NCI-H526 (cell line): ENCODE measurements at places on chromosomes 7 and 10.

DNA sequence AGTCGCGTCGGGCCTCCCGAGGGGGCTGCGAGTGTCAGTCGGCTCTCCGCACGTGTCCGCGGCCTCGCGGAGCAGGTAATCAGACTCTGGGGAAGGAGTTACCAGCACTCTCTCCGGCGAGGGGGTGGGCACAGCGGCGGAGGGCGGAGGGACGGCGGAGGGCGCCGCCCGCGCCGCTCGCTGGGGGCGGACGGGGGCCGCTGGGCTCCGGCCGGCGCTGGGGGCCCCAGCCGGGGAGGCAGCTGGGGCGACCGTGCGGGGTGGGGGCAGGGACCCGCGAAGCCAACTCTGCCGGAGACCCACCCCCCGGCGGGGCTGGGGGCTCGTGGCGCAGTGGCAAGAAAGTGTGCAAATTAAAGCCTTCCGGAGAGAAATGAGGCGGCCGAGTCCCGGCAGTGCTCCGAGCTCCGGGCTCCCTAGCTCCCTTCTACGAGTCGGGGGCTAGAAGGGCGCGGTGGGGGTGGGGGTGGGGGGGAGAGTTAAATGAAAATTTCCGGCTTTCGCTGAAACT lies at the start of gene CDK6:
CDK6 (minus strand) TSS at position 85 of the 511 bp plus-strand sequence. CDS start 3,250 bp downstream, outside the sequence.
- DNase-seq: peak; percentile 77

- no peak for DNase-seq
Observed at GRCh38 chr7:184294-185264, 7.8 kb upstream of the FAM20C start.

DNA sequence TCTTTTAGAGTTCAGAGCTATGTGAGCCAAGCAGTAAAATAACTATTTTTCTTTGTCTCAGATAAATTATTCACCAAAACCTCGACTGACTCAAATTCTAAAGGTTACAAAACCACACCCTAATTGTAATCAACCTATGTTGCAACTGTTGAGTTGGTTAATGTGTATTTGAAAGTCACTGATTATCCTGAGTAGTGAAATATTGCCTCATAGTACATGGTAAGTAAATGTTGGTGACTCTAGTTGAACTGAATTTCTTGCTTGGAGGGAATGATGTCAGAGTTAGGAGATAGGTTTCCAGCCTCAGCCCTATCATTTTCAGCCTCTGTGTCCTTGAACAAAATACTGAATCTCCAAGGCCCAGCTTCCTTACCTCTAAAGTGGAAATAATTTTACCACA lies 3.0 kb upstream of the CYP2C18 start:
- no peak for DNase-seq

GRCh38 chr10:44981172-44982113 lies 2.8 kb upstream of the DEPP1 start:
- peak; percentile 36 for DNase-seq

GRCh38 chr7:70318511-70318910 lies 720.2 kb downstream of the AUTS2 start:
- no peak for DNase-seq

- DNase-seq: no peak
Observed at GRCh38 chr7:157019718-157020451, 9.4 kb upstream of the MNX1 start.

DNA sequence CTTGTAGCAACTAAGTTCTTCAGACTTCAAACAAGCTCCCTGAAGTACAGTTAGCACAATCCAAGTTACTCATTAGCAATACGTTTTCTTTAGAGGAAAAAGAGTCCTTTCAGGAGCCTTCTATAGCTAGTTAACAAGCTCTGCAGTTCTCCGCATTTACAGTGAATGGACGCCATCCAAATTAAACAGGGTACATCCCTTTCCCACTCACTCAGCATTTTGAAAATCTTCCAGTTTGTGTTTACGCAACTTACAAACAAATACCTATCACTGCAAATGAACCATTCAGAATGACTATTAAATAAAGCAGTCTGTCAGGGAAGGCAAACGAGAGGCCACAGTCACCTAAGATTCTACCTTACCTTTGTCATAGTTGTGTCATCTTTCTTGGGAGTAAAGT lies 84.5 kb downstream of the RNF32 start:
- DNase-seq: no peak

- DNase-seq: no peak
Observed at GRCh38 chr7:8131694-8132605, 130.0 kb downstream of the ICA1 start.

- peak; percentile 2 for DNase-seq
Observed at GRCh38 chr10:81920213-81920829, 45.3 kb downstream of the NRG3 start.

DNA sequence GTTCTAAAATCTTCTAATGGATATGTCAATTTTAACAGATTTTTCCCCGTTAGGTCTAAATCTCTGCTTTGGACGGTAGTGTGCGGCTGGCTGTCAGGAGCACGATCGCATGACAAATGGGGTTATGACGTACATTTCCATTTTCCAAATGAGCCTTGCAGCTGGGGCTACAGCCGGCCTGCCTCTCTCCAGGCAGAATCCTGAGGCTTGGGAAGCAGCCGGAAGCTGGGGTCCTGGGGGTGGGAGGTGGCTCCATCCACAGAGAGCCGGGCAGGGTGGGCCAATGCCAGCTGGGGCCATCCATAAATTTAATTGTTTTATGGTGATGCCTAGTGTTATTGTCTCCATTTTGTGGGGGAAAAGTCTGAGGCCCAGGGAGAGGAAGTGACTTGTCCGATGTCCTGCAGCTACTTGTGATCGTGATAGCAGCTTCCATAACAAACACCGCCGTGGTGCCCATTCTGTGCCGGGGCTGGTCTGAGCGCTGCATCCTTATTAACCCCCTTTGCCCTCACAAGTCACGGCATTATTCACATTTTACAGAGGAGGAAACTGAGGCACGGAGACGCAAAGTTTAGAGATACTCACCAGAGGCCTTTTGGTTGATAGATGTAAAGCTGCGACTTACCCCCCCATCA lies 53.0 kb upstream of the EBF3 start:
- DNase-seq: no peak

DNA sequence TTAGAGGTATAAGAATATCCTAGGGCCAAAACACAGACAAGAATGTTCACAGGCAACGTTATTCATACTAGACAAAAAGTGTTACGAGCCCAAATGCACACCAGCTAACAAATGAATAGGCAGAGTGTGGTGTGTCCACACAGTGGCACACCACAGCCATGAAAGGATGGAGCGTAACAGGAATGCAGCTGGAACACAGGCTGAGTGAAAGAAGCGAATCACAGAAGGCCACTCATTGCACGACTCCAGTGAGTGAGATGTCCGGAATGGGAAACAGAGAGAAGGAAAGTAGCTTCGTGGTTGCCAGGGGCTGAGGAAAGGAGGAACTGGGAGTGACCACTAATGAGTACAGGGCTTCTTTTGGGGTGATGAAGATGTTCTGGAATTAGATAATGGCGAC lies 198.8 kb downstream of the TNS3 start:
- DNase-seq: no peak

DNA sequence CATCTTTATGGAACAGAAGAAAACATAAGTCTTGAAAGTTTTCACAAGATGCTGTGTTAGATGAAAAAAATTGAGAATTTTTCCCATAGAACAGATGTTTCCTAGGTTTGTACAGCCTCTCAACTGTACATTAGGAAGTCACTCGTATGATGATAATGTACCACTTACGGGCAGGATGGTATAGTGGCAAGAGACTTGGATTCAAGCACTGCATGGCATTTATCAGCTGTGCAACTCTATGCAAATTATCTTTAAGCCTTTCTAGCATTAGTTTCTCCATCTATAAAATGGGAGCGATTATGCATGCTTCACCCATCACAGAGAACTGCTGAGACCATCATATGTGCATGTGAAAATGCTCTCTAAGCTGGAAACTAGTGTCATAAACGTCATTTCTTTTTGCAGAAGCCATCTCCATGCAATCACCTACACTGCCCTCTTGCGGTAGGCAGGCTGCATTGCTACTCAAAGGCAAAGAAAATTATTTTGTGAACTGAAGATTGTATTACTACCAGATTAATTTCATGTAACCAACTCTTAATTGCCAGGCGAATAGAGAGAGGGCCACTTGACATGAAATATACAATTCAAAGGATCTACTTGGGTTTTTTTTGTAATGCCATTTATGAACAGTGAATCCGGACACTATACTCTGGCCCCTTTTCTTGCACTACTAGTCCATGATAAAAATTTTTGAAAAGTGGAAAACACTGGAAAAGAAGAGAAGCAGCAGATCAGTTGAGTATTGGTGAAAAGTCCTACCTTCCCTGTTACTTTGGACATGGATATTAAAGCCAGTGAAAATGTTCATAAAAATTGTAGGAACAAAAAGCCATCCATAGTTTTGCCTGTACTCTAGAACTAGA lies 102.3 kb downstream of the JAZF1 start:
- peak; percentile 50 for DNase-seq

- DNase-seq: no peak
Observed at GRCh38 chr10:111835574-111835973, 348.0 kb downstream of the GPAM start.
